ENCODE measurements at places on chromosomes 11 and 22.
A peak's percentile ranks its signal among the peaks of the same experiment; 100 is the strongest.

- DNase-seq, result peak; percentile 13
These were observed at the start of gene TP53I11 for GRCh38 chr11:44950625-44951476. TSS of gene TP53I11 (minus strand) at chr11:44950883. CDS start at chr11:44938335, 12,548 bp downstream.

DNA sequence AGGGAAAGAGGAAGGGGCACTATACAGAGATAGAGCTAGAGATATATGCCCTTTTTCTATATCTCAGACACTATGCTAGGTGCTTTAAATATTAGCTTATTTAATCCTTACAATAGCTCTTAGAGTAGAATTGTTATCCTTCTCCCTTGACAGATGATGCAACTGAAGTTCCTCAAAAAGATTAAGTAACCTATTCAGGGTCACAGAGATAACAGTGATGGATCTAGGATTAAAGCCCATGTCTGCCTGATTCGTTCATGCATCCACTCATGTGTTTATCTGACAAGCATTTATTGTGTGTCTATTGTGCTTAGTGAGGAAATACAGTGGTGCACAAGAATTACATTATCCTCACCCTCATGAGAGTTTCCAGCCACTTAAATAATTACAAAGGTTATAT, 8.7 kb downstream of the CCDC83 start:
- no peak for DNase-seq

DNA sequence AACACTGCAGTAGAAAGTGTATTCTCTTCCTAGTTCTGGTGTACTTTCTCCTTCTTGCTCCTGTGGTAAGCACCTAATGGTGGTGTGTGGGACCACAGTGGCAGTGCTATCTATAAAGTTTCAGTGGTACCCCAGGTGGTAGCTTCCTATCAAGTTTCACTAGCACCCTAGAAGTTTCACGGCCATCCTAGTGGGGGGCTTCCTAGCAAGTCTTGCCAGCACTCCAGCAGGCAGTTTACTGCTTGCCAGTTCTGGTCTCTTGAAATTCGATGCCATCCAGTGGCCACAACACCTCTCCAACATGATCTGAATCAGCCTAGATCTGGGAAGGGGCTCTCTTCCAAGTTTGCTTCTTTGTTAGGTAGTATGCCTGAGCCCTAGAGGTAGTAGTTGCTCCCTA, 229.6 kb downstream of the SWAP70 start:
- DNase-seq, result no peak

GRCh38 chr11:114237321-114238280, 58.6 kb upstream of the NNMT start:
- no peak for DNase-seq

GRCh38 chr11:14334893-14335292, 24.1 kb downstream of the RRAS2 start:
- no peak for DNase-seq

Measured in amygdala (tissue), 56 donors.